ENCODE measurements at places on chromosomes 16 and 17.

- DNase-seq: no peak
Observed at GRCh38 chr17:79285973-79286372, 211.3 kb downstream of the ENGASE start.

DNA sequence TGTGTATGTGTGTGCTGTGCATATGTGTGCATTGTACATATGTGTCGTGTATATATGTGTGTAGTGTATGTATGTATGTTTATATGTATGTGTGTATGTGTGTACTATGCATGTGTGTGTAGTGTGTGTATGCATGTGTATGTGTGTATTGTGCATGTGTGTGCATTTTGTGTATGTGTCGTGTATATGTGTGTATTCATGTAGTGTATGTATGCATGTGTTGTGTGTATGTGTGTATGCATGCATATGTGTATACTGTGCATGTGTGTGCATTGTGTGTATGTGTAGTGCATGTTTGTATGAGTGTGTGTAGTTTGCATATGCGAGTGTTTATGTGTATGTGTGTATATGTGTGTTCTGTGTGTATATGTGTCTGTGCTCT, 15.5 kb upstream of the CCL17 start:
- DNase-seq: no peak

DNA sequence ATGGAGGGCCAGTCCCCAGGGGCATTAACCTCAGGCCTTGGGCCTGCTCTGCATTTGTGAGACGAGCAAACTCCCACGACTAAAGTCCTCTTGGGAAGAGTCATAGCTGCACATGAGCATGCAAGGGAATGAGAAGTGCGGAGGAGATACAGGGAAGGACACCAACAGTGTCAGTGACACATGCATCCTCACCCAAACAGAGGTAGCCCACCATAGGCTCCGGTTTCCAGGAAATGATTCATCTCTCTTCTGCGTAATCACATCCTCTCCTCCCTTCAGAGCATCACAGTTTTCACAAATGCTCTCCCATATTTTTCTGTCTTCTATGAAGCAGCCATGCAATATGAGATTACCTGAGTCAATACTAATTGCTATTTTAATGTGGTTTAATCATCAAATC, 725.7 kb upstream of the GOT2 start:
- DNase-seq: no peak

DNA sequence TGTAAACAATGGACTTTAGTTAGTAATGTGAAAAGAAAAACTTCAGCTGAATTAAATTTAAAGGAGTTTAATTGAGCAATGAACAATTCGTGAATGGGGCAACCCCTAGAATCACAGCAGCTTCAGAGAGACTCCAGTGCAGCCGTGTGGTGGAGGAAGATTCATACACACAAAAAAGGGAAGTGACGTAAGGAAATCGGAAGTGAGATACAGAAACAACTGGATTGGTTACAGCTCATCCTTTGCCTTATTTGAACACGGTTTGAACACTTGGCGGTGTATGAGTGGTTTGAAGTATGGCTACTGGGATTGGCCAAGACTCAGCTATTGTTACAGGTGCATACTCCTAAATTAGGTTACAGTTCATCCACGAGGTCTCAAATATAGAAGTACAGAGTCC, 460.4 kb upstream of the ASIC2 start:
- DNase-seq: no peak

- DNase-seq: no peak
Observed at GRCh38 chr17:69869667-69870066, 205.4 kb upstream of the KCNJ16 start.

DNA sequence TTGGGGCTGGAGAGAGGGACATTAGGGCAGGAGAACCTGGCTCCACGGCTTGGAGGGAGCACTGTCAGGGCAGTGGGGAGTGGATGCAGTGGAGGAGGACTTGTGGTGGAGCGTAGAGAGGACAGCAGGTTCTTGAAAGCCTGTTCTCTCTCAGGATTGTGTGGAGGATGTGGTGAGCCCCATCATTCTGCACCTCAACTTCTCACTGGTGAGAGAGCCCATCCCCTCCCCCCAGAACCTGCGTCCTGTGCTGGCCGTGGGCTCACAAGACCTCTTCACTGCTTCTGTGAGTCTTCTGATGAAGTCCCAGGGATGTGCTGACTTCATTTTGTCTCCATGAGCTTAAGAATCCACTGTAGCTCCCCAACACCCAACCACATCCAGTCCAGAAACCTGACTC, 13.5 kb downstream of the COX6A2 start:
- no peak for DNase-seq

GRCh38 chr16:2335286-2335895, 5.1 kb downstream of the ABCA3 start:
- no peak for DNase-seq

DNA sequence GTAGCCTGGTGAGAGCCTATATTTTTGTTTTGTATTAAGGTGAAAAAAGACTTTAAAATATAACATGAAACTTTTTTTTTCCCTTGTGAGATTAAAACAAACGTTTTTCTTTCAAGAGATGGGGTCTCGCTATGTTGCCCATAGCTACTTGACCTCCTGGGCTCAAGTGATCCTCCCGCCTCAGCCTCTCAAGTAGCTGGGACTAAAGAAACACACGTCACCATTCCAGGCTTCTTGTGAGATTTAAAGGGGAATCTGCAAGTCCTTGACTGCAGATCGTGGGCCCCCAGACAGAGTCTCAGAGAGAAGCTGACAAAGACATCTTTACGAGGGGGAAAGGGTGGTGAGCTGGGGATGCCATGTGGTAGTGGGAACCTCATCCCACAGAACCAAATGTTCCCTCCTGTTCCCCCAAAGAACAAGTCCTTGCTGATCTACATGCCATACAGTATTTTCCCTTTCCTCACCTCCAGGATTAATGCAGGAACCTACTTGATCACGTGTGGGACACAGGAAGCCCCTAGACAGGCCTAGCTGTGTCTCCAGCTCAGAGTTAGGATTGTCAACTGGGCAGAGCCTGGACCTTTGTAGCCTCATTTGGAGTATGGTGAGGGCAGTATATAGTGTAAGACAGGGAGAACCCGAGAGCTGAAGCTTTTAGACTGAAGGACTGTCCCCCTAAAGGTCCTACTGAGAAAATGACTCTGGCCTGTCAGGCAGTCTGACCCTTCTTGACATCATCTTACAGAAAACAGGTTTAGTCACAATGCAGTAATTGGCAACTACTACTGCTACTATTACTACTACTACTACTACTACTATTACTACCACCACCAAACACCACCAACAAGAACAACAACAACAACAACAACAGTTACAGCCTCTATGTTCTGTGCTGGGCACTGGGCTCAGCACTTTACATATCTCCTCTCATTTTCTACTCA, 4.1 kb downstream of the MAP3K14 start:
- no peak for DNase-seq

DNA sequence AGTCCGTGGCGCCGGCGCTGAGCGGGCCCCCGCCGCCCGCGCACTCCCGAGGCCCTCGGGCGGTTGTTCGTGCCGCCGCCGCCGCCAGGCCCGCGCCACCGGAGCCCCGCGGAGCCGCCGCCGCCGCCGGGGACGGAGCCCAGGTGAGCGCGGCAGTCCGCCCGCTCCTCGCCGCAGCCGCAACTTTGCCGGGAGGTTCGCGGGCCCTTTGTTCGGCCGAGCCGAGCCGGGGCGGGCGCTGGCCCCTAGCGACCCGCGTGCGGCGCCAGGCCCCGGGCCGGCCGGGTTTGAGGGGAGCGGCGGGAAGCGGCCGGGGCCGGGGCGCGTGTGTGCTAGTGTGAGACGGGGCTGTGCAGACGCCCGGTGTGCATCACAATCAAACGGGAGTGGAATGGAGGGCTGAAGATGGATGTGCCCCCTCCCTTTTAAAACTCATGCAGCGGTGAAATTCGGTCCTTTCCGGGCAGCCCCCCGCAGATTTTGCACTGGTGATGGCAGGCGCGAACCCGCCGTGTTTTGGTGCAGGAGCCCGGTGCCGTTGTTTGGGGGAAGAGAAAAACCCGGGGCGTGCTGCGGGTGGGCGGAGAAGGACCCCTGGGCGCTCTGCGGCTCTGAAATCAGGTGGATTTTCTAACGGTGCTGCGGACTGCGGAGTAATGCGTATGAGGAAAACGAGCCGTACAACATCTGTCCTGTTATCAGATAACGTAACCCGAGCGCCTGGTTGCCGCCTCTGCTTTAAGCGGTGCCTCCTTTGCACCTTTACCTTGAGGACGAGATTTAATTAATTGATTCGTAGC, 823 bp downstream of the TNRC6C start:
- peak; percentile 27 for DNase-seq

DNA sequence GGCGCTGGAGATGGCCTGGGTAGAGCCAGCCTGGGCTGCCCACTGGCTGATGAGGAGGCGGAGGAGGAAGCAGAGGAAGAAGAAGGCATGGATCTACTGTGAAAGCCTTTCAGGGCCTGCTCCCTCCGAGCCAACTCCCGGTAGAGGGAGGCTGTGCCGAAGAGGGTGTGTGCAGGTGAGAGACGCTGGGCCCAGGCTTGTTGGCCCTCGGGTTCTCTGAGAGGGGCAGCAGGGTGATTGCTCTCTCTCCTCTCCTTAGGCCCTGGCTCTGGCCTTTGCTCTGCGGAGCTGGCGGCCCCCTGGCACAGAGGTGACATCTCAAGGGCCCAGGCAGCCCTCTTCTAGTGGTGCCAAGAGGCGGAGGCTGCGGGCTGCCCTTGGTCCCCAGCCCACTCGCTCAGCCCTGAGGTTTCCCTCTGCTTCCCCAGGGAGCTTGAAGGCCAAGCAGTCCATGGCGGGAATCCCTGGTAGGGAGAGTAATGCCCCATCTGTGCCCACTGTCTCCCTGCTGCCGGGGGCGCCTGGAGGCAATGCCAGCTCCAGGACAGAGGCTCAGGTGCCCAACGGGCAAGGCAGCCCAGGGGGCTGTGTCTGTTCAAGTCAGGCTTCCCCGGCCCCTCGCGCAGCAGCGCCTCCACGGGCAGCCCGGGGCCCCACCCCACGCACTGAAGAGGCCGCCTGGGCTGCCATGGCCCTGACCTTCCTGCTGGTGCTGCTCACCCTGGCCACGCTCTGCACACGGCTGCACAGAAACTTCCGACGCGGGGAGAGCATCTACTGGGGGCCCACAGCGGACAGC, 3.6 kb downstream of the TP53I13 start:
- DNase-seq: no peak

- no peak for DNase-seq
Observed at GRCh38 chr17:65559461-65559803, 2.0 kb downstream of the AXIN2 start.

DNA sequence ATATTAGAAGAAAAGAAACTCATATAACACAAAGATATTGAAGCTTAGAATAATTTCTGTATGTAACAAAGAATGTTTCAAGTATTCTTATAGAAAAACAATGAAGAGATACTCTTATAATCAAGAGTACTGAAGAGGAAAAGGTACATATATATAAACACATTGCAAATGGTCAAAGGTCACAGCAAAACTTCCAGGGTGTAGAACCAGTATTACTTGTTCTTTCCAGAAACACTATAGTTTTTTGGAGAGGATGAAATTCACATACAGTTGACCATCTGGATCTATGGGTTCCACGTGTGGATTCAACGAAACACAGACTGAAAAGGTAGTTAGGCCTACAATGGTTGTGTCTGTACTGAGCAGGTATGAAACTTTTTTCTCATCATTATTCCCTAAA, 22.6 kb downstream of the PRPSAP1 start:
- no peak for DNase-seq

- no peak for DNase-seq
Observed at GRCh38 chr17:10725262-10725661, 4.6 kb downstream of the TMEM220 start.

DNA sequence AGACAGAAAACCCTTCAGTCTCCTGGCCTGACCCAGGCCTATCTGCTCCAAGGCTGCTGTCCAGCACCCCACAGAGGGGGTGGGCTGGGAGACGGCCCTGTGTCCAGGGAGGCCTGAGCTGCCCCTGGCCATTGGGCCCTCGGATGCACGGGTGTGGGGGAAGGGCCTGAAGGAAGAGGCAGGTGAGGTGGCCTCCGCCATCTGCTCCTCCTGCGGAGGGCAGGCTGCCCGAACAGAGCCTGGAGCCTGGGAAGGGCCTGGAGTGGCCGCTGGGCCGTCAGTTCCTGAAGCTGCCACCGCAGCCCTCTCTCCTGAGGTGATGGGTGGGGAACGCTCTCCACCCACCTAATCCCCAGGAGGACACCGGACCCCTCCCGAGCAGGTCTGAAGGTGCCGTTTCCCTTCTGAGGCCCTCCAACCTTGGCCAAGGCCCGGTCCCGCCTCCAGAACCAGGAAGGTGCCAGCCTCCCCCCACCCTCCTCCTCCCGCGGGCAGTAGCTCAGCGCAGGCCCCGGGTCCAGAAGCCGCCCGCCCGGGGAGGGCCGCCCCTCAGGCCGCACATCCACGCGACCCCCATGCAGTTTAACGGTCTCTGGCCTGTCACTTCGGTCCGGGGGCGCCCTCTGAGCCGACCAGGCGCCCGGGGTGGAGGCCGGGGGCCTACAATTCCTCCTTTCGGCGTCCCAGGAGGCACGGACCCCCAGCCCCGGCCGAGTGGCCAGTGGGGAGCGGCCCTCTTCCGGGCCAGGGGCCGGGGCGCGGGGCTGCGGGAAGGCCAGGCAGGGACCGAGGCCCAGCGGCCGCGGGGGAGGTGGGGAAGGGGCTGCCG, 835 bp downstream of the FBXL16 start:
- DNase-seq: no peak

GRCh38 chr16:1182950-1183907, 30.3 kb downstream of the CACNA1H start:
- peak; percentile 65 for DNase-seq

DNA sequence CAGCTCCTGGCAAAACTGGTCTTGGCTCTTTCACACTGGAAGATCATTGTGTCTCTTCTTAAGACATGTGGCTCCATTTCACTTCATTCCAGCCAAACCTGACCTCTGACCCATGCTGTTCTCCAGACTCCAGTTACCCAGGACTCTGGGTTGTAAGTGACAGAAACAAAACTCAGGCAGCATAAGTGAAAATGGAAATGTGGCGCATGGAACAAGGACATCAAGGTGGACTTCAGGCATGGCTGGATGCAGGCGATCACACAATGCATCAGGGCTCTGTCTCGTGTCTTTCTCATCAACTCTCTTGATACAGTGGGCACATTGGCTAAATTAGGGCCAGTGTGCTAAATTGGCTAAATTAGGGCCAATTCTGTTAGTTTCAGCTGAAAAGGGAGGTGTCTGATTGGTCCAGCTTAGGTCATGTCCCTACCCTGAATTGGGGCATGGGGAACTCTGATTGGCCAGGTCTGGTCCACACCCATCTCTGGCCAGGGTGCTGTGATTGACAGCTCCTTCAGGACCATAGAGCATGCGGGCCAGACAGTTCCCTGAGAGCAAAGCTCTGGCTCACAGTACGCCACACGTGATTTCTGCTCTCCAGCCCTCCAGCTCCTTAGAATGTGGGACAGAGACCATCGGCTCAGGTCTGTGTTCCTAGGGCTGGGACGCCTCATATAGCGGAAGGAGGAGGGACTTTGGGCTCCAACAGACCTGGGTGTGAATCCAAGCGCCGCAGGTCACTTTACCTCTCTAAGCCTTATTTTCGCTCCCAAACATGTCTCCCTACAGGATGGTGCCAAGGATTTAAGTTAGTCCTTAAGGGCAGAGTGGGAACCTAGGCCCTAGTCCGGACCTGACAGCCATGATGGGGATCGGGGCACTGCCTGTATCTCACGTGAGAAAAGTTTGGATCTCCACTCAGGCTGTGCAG, 17.5 kb downstream of the SOCS1 start:
- DNase-seq: no peak

GRCh38 chr17:81345228-81346089, 49.8 kb upstream of the BAHCC1 start:
- DNase-seq: peak; percentile 81
